NCI-H2081 treated with DMSO at 0.1 percent for 48 hours (cell line): ENCODE measurements at places on chromosomes 2 and 18.

DNA sequence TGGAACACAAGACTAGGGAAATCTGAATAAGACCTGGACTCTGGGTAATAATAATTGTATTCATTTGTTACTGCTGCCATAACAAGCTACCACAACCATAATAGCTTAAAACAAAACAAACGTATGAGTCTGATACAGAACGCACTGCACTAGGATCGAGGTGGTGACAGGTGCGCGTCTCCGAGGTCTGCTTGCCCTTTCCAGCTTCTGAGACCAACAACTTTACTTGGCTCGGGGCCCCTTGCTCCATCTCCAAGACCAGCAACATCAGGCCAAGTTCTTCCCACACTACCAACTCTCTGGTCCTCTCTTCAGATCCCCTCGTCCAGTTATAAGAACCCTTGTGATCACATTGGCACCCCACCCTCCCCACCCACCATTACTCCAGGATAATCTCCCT lies 42.8 kb downstream of the TBC1D8 start:
- DNase-seq: no peak

DNA sequence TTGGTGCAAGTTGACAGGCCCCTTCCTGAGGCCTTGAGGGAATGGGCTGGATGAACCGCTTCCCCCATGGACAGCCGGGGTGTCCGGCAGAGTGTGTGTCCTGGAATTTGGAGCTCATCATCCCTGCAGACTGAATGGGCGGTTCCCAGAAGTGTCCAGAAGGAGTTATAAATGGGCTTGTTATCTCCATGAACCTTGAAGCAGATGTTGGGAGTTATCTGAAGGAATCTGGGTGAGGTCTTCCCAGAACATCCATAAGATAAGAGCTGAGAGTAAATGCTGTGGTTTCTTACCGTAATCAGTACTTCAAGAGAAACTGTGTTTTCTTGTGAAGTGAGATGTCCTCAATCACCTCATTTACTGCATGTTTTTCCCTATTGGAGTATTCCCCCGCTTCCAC lies 21.1 kb downstream of the PLB1 start:
- no peak for DNase-seq

DNA sequence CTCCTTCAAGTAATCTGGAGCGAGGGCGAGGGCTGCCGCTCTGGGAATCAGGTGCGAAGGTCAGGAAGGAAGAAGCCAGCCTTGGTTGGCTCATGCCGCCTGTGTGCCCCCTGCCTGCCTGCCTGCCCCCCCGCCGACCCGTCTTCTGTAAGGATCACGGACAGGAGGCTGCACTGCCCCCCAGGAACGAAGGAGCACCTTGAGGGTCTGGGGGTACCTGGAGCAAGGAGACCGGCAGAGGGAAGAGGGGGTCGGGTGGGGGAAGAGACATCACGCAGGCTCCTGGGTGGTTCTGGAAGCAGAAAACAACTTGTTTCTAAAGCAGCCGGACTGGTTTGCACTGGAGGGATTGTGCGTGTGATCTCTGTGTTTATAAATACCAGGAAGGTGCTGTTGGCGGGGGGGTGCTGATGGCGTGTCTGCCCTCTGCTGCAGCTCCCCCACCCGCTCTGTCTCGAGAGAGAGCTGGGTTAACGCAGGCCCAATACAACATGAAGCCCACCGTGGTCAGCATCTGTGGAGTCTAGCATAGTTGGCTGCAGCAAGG lies 1.7 kb downstream of the FOSL2 start:
- no peak for DNase-seq

DNA sequence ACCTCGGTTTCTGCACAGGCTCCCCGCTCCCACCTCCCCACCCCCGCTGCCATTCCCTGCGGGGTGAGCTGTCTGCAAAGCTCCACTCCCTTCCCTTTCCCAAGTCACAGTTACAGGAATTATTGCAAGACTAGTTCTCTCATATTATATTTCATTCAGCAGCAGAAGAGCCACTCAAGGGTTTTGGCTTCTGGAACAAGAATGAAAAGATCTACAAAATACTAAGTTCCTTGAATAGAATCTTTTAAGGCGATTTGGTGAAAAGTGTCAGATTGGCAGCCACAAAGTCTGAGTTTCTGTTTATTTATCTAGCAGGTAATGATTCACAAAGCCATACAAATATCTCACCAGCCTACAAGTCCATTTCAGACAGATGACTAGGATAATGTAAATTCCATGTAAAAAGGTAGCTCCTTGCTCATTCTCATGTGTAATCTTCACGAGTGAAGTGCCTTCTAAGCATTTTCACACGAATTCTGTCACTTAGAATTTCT lies 221.9 kb upstream of the RBBP8 start:
- no peak for DNase-seq

- peak; percentile 95 for DNase-seq
These were observed 182.3 kb downstream of the CAMKMT start for GRCh38 chr2:44543773-44544725.

- no peak for DNase-seq
These were observed 73.0 kb downstream of the L3MBTL4 start for GRCh38 chr18:6341709-6342108.

- DNase-seq: no peak
These were observed 102.9 kb downstream of the KLHL29 start for GRCh38 chr2:23487735-23488492.

- no peak for DNase-seq
These were observed 1.7 kb upstream of the NEURL3 start for GRCh38 chr2:96506907-96507240.

DNA sequence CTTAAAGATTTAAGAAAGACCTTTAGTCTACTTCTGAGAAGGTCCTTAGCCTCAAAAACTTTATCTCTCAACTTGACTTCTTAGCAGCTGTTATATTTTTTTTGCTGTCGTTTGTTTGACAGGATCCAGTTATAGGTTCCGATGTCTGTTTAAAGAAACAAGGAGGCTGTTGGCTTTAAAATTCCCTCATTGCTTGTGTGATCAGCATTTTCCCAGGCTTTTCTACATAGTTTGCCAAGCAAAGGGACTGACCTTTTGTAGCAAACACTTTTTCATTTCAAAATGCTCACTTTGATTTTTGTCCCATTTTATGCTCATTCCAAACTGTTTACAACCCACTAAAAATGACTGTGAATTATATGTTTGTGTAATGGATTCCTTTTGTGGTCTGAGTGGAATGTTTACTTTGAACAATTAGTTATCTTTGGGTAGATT lies 394.9 kb downstream of the ARHGAP15 start:
- no peak for DNase-seq

DNA sequence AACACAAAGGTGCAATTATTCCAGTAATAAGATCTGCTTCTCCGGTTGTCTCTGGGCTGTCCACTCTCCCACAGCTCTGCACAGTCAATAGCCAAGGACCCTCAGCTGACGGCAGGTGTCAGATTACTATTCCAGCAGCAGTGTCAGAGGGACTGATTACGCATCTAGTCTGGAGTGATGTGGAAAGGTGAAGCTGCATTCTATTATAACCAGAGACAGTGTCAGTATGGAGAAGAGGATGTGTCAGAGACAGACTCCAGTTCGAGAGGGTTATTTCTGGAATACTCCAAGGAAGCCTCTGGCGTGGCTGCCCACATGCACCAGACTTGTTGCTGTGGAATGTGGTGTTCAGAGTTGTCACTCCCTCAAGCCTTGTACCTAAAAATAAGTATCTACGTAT lies 163.6 kb upstream of the TMEM200C start:
- DNase-seq: no peak

- DNase-seq: no peak
These were observed 130.5 kb downstream of the DYSF start for GRCh38 chr2:71583876-71584275.

- no peak for DNase-seq
These were observed at the start of gene LIPG for GRCh38 chr18:49561289-49562193. Gene LIPG, plus strand, starts transcription at chr18:49562057. Its CDS starts 252 bp downstream, at chr18:49562309.

DNA sequence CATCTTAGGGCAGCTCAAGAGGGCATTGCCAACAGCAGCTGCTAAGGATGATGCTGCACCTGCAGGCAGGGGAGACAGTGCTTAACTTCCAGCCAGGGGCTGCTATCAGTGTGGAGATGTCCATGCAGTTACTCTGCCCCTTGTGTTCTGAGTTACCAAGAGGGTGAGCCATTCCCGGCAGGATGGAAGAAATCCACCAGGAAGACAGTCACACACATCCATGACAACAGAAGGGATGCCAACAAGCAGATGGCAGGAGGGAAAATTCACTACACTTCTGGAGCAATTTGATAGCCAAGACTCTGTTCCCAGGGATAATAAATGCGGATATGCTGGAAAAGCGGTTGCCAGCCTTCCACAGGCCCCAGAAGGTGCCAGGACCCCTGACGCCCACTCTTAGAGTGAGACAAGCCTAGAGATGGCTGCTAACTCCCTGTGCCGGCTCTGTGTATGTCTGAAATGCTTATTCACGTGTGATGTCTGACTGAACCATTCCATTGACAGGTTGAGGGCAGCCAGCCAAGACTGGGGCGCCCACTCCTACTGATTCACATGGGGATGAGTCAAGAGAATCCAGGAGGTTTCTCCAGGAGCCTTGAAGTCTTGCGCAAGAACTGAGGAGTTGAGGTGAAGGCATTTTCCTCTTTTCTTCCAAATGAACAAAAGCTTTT lies 24.5 kb downstream of the LOXHD1 start:
- no peak for DNase-seq

DNA sequence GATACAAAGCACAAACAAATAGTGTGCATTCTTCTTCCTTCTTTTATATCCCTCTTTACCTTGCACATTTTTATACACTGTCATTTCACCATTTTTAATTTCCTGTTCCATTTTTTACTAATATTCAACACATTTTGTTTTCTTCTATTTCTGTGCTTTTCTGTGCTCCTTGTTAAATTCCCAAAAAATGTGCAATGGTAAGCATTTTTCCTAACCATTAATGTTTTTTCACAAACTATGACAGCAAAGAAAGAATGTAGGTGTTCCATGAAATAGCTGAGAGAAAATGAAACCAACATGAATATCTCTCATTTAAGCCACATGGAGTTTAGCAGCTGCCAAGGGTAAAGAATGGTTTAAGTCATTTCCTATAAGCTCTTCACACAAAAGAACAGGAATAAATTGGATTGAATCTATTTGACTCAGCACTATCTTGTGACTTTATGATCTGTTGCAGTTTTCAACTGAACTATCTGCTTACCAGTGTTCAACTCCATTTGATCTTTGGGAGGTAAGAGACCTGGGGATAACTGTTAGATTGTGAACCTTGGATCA lies 145.7 kb upstream of the CDH19 start:
- no peak for DNase-seq

DNA sequence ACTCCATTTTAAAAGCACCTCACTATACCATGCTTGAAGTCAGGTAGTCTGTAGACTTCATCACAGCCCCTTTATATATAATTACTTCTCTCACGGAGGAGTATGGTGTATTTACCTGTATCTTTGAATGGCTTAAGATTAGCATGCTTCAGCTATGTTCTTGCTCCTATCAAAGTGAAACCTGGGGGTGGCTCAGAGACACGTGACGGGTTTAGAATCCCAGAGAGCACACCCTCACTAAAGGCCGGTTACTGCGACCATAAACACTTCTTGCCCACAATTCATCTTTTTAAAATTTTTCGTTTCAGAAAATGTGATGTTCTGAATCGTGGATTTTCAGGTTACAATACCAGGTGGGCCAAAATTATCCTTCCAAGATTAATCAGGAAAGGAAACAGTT lies 3.6 kb downstream of the IAH1 start:
- no peak for DNase-seq

- no peak for DNase-seq
These were observed 6.9 kb upstream of the CTIF start for GRCh38 chr18:48531908-48532307.

- DNase-seq: no peak
These were observed 428.9 kb downstream of the MBD2 start for GRCh38 chr18:53795610-53796009.

DNA sequence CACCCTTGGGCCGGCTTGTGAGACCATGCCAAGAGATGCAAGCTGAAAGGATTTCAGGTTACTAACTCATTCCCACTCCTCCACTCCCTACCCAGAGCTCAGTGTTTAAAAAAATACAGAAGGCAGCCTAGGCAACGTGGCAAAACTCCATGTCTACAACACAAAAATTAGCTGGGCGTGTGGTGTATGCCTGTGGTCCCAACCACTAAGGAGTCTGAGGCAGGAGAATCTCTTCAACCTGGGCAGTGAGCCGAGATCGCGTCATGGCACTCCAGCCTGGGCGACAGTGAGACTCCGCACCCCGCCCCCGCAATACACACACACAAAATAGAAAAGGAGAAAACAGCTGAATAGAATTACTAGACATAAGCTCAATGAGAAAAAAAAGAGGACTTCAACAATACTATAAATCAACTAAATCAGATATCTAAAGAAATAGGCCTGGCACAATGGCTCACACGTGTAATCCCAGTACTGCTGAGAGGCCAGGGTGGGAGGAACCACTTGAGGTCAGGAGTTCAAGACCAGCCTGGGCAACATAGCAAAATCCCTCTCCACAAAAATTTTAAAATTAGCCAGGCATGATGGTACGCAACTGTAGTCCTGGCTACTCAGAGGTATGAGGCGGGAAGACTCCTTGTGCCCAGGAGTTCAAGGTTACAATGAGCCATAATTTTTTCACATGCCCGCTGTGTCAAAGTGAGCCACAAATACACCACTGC lies 10.1 kb downstream of the IWS1 start:
- no peak for DNase-seq

GRCh38 chr2:208356846-208357574 lies 49.6 kb upstream of the PTH2R start:
- DNase-seq: no peak

DNA sequence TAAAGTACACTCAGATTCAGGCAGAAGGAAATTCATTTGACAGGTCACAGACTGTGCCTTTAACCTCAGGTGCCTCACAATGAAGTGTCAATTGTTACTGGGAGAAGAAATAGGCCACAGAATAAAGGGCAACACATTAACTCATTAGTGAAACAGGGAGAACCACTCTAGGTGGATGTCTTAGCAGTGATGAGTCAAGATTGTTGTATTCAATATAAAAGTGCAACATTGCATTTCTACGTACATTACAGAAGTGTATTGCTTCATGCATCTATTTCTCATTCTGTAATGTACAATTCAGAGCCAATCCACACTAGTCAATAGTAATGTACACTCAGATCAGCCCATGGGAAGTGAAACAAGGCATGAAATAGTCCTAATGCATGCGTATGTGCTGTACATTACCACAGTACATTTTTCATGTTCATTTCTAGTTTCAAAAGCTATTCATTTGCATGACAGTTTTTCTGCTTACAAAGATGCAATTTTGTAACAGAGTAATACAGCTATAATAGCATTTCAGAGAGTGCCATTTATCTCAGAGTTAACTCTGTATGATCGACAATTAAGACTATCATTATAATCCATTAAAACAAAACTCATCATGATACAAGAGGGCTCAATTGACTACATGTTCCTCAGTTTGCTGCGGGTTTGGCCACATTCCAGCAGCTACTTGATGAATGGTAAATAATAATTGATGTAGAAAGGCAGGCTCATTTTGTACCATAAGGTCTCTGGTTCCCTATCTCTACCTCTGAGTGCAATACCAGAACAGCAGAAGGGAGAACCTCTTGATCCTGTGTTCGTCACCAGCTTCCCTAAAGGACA lies 12.2 kb upstream of the ARL5A start:
- DNase-seq: no peak

DNA sequence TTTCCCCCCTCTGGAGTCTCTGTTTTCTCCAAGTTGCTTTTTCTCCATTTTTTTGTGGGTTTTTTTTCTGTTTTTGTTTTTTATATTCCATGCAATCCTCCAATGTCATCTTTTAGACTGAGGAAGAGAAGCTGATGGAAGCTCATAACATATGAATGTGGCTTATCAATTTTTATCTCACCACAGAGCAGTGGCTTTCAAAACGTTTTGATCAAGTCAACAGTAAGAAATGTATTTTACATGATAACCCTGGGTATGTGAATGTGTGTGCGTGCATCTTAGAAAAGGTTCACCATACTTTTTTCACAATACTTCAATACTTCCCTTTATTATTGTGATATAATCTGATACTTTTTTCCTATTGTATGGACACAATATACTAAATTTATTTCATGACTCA lies 64.6 kb upstream of the CDCA7 start:
- DNase-seq: no peak
